Karpas-422 (cell line): ENCODE measurements at places on chromosomes 2 and 18.

- H3K27me3 ChIP-seq = no peaks in the 10 kb centered on the region
- DNase-seq = no peak
- H3K36me3 ChIP-seq = no peaks in the 10 kb centered on the region
- H3K4me3 ChIP-seq = no peak overlapping the region
- no peak overlapping the region for H3K27ac ChIP-seq
Observed at GRCh38 chr2:225083276-225083675, 41.0 kb upstream of the DOCK10 start.

DNA sequence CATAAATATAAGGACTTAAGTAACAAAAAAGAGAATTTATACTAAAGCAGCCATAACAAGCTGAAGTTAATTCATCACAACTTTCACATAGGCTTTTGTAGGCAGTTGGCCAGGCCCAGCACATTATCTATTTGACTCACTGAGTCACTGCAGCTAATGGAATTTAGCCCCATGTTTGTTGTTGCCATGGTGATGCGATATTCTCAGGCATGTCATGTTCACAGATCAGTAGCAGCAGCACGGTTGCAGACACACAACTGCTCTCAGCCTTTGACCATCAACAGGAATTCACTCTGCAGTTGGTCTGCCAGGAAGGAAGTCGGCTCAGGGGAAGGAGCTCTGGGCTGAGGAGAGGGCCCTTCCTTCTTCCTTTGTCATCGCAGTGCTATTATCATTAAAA, 639.8 kb downstream of the TMEM182 start:
- no peaks in the 10 kb centered on the region for H3K27me3 ChIP-seq
- DNase-seq = no peak
- no peak overlapping the region for H3K27ac ChIP-seq
- no peaks in the 10 kb centered on the region for H3K36me3 ChIP-seq
- no peaks in the 10 kb centered on the region for H3K4me1 ChIP-seq
- no peak overlapping the region for H3K4me3 ChIP-seq

GRCh38 chr18:49613141-49613640, 51.3 kb downstream of the LIPG start:
- no peak overlapping the region for H3K4me3 ChIP-seq
- DNase-seq = no peak
- no peak overlapping the region for H3K27ac ChIP-seq
- no peaks in the 10 kb centered on the region for H3K27me3 ChIP-seq
- H3K36me3 ChIP-seq = no peaks in the 10 kb centered on the region

- no peaks in the 10 kb centered on the region for H3K27me3 ChIP-seq
- no peak for DNase-seq
- H3K36me3 ChIP-seq = no peaks in the 10 kb centered on the region
- no peak overlapping the region for H3K27ac ChIP-seq
- H3K4me1 ChIP-seq = peaks cover 6% of the 10 kb centered on the region
Observed at GRCh38 chr18:35352778-35353177, 8.6 kb upstream of the ZNF24 start.

- H3K36me3 ChIP-seq = no peaks in the 10 kb centered on the region
- no peaks in the 10 kb centered on the region for H3K27me3 ChIP-seq
- no peak for DNase-seq
- peaks cover 6% of the 10 kb centered on the region for H3K4me1 ChIP-seq
Observed at GRCh38 chr2:33644215-33644614, 45.1 kb upstream of the FAM98A start.

GRCh38 chr2:64354857-64355680, 98.9 kb upstream of the LGALSL start:
- no peak overlapping the region for H3K4me3 ChIP-seq
- no peak for DNase-seq
- H3K36me3 ChIP-seq = no peaks in the 10 kb centered on the region
- H3K4me1 ChIP-seq = peaks cover 11% of the 10 kb centered on the region
- H3K27ac ChIP-seq = no peak overlapping the region

- H3K4me1 ChIP-seq = no peaks in the 10 kb centered on the region
- no peak overlapping the region for H3K27ac ChIP-seq
- H3K36me3 ChIP-seq = no peaks in the 10 kb centered on the region
- no peaks in the 10 kb centered on the region for H3K27me3 ChIP-seq
- no peak overlapping the region for H3K4me3 ChIP-seq
- no peak for DNase-seq
Observed at GRCh38 chr2:138433995-138434951, 67.3 kb upstream of the SPOPL start.

DNA sequence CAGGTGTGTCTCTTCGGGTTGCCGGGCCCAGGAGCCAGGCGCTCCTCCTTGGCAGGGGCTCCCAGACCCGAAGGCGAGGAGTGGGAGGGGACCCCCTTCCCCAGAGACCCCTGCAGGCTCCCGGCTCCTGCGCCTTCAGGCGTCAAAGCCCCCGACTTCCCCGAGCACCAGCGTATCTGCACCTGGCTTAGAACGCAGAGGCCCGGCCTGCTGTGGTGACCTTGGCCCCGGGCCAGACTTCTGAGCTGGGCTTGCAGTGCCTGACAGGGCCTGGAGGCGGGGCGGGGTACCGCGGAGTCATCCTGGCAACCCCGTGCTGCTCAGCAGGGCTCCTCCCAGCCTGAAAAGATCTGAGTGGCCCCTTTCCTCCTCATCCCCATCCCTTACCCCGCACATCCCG, 27.0 kb downstream of the SKA1 start:
- H3K4me1 ChIP-seq = no peaks in the 10 kb centered on the region
- H3K27ac ChIP-seq = no peak overlapping the region
- no peak overlapping the region for H3K4me3 ChIP-seq
- H3K36me3 ChIP-seq = no peaks in the 10 kb centered on the region

DNA sequence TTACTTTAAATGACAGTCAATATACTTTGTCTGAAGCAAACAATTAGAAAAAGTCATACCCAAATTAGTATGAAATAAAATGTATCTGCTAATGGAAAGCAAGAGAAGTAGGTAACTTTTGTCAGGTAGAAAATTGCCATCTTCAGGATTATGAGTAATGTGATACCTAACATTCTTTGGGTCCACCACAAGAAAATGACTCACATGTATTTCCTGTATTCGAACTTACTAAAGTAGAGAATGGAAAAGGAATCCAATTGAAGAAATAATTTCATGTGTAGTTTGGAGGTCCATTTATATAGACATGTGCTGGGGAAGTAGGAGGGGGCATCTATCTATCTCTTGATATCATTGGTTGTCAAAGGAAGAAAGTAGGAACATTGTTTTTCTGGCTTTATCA, 636.2 kb upstream of the CHAC2 start:
- no peak for DNase-seq
- H3K27ac ChIP-seq = no peak overlapping the region
- no peaks in the 10 kb centered on the region for H3K4me1 ChIP-seq
- no peaks in the 10 kb centered on the region for H3K27me3 ChIP-seq
- H3K36me3 ChIP-seq = no peaks in the 10 kb centered on the region
- no peak overlapping the region for H3K4me3 ChIP-seq

DNA sequence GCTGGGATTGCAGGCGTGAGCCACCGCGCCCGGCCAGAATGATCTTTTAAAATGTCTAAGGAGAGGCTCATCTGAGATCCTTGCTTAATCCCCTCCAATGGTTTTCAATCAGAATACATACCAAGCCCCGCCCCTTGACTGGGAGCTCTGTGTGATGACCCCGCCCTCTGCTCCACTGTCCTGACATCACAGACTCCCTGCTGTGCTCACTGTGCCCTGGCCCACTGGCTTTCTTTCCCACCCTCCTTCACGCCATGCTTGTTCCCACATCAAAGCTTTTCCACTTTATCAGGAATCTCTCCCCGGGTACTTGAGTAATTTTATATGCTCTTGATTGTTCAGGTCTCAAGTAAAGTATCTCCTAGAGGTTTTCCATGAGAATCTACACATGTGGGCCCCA, 762.3 kb upstream of the ID2 start:
- H3K36me3 ChIP-seq = no peaks in the 10 kb centered on the region
- no peaks in the 10 kb centered on the region for H3K27me3 ChIP-seq
- H3K4me3 ChIP-seq = no peak overlapping the region

DNA sequence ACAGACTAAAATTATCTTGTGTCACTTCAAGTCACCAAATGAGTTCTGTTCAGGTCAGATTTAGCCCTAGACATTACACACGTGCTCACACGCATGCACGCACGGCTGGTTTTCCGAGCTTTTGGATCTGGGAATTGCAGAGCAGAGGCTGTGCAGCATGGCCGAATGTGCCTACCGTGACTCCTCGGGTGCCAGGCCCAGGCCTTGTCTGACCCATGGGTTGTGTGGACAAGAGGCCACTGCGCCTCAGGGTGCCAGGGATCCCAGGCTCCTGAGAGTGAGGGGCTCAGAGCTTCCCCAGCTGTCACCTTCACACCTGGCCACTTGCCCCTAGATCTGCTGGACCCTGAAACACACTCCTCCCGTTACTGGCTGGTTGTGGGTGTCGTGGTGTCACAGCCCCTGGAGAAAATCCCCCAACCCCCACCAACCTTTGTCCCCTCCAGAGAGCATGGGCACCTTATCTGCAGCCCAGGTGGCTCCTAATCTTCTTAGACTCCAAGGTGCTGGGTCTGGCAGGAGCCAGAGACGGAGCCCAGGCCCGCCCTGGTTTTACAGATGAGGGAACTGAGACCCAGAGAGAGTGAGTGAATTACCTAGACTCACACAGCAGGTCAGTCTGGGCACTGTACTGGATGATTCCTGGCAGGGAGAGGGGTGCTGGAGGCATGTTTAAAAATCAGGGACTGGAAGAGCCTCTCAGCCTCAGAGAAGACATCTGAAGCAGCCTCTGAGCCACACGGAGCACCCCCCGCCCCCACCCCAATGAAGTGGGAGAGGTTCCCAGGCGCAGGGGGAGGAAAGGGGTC, 56.8 kb downstream of the ATOH8 start:
- H3K36me3 ChIP-seq = no peaks in the 10 kb centered on the region
- no peak overlapping the region for H3K27ac ChIP-seq
- DNase-seq = no peak
- peaks cover 4% of the 10 kb centered on the region; the same call in 1 of the 2 replicates for H3K4me1 ChIP-seq
- H3K27me3 ChIP-seq = no peaks in the 10 kb centered on the region

DNA sequence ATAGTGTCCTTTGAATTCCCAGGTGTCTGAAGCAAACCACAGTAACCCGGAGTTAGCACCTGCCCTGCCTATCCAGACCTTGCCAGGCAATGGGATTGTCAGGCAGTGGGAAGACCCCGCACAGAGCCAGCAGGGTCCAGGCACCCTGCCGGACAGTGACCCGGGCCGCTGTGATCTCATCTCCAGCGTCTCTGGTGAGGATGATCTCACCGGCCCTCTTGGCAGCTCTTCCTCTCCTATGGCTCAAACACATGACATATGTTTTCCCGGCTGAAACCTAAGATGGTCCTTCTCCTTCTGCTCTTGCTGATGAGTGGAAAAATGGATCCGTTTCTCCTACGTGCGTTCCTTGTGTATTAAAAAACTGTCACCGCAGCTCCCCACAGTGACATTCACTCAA, 75.1 kb downstream of the ACOXL start:
- H3K36me3 ChIP-seq = no peaks in the 10 kb centered on the region; the same call in 1 of the 2 replicates
- 0 out of 2 replicates have a peak, but pooled peaks cover 8% of the 10 kb centered on the region for H3K27me3 ChIP-seq
- DNase-seq = no peak
- H3K27ac ChIP-seq = no peak overlapping the region
- no peaks in the 10 kb centered on the region for H3K4me1 ChIP-seq

DNA sequence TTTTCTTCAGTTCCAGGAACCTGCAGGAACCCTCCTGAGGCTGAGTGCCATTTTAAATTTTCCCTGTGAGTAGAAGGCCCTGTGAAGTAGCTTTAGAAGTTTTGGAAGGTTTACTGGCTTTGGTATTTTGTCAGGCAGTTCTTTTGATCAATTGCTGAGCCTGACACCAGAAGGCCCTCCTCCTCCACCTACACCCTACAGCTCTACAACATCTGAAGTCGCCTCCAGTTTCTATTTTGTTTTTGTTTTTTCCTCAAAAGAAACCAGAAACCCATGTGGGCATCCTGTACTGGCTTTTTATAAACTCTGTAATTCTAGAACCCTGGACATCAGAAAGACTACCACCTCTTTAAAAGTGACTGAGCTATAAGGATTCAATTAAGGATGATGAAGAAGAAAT, 153.7 kb downstream of the NRXN1 start:
- no peaks in the 10 kb centered on the region for H3K27me3 ChIP-seq
- no peak overlapping the region for H3K4me3 ChIP-seq
- no peak for DNase-seq
- no peaks in the 10 kb centered on the region for H3K36me3 ChIP-seq
- no peaks in the 10 kb centered on the region for H3K4me1 ChIP-seq
- no peak overlapping the region for H3K27ac ChIP-seq

DNA sequence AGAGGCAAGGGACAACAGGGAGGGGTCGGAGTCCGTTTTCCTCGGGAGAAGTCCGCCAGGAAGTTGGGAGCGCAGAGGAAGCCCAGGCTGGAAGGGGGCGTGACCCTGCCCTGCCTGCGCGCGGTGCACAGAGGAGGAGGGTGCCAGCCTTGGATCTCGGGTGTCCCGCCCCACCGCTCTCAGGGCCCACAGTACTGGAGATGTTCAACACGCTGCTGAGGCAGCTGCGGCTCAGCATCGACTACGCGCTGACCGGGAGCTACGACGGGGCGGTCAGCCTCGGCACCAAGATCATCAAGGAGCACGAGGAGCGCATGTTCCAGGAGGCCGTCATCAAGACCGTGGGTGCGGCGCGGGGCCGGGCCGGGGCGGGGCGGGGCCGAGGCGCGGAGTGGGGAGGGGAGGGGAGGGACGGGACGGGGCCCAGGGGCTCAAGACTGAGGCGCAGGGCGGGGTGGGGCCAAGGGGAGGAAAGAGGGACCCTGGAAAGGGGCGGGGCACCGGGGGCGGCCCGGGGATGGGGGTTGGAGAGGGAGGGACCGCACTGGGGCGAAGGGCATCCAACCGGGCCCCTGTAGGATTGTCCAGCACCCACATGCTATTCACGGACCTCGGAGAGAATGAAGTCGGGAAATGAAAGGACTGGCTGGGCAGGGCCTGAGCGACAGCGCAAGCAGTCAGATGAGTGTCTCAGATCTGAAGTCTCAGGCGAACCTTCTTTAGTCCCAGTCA, 36.6 kb downstream of the POMC start:
- H3K4me3 ChIP-seq = no peak overlapping the region
- no peak for DNase-seq
- no peaks in the 10 kb centered on the region for H3K36me3 ChIP-seq

DNA sequence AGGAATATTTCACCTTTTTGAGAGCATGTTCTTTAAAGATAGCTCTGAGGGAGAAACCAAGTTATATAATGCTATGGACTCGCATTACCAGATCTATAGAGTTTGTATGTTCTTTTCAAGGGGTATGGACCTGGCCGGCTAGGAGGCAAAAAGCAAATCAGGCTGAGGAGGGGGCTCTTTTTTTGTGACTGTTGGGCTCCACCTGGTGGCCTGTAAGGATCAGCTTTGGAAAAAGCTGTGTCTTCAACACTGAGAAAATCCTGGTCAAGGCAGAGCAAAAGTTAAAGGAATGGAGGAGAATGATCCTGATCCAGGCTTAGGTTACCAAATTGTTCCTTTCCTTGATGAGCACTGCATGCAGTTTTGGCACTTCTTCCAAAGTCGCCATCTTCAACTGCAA, 180.5 kb downstream of the DIS3L2 start:
- DNase-seq = peak; percentile 68
- no peaks in the 10 kb centered on the region for H3K27me3 ChIP-seq
- H3K36me3 ChIP-seq = no peaks in the 10 kb centered on the region
- H3K27ac ChIP-seq = no peak overlapping the region
- no peak overlapping the region for H3K4me3 ChIP-seq
- peaks cover 8% of the 10 kb centered on the region for H3K4me1 ChIP-seq
